ENCODE measurements at places on chromosomes 3 and 15.

DNA sequence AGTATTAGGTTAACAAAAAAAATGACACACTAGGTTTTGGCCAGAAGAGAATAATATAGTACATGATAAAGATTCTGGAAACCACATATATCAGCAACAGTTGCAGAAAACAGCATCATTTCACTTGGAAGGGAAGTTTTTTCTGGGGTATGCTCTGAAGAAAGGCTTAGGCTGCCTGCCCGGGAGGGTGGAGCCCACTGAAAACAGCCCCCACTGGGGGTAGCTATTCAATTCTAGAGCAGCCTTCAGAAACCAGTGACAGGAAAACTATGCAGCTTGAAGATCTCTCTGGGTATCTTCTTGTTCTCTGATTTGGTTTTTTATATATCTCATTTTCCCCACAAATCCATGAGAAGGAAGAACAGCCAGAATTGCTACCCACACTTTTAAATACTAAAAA is 43.2 kb downstream of the ZMAT3 start:
- no peak for DNase-seq

DNA sequence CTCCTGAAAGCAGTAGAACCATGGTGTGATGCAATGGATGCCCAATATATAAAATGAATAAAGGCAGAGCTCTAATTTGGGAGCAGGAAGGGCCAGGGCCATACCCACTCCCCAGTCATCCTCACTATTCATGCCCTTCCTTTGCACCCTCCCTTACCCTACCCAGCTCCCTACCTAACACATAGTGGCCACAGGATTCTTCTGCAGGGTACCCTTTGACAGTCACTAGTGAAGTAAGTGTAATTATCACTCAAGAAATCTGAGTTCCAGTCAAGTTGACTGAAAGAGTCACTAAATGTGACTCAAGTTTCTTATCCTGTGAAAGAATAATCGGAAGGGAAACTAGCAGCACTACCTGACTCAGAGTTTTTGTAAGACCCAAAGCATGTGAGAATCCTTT is 69.2 kb downstream of the RASA2 start:
- no peak for DNase-seq

DNA sequence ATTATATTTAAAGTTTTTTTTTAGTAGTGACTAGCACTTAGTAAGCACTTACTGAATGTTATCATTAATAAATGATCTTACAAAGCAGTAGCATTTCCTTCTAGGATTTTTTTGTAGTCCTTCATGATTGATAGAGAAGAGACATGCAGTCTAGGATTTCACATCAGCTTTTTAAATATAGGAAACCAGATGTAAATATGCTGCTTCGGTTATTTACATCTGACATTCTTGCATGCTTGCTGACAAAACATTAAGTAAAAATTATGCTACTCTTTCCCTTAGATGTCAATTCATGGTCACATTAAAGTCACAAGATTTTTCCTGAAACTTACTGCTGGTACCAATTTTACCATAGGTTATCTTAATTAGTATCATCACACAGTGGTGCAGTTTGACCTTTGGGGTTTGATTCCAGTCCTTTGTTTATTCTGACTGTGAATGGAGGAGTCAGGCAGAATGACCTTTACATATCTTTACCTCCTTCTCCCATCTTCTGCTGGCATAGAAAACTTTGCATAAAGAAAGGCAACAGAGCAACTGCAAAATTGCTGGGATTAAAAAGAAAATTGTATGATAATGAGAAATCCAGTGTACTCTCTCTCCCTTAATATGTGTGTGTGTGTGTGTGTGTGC is 286.5 kb downstream of the LPP start:
- no peak for DNase-seq

DNA sequence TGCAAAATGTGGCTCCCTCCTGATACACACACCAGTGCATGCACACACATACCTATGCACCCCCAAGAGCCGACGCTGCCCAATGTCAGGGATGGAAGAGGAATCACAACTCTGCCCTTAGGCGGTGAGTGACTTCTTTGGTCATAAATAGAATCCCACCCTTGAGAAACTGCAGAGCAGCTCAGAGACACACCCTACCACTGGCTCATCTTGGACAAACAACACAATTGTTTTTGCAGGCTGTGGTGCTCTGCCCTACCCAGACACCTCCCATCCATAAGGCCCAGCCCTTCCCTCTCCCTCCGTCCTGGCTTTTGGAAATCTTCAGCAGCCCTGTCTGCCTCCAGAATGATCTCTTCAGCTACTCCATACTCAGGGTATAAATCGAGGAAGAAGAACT is 73.8 kb upstream of the HRH1 start:
- DNase-seq: no peak

- DNase-seq: no peak
Observed at GRCh38 chr3:153972862-153973261, 148.3 kb upstream of the ARHGEF26 start.

DNA sequence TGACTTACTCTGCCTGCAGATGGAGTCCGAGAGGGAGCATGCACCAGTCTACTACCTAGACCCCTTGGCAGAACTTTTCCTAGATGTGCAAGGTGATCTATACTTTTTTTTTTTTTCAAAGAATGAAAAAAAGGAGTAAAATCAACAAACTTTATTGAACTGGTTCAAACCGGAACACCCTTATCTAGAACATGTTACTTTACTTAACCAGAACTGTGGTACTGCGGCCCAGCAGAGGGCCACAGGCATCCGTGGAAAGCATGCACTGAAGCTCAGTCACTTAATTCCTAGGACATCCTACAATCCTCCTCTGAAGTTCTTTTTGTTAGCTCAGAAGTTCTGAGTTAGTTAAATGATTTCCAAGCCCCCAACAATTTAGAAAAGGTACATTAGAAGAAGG is 21.6 kb downstream of the CHAC1 start:
- no peak for DNase-seq

DNA sequence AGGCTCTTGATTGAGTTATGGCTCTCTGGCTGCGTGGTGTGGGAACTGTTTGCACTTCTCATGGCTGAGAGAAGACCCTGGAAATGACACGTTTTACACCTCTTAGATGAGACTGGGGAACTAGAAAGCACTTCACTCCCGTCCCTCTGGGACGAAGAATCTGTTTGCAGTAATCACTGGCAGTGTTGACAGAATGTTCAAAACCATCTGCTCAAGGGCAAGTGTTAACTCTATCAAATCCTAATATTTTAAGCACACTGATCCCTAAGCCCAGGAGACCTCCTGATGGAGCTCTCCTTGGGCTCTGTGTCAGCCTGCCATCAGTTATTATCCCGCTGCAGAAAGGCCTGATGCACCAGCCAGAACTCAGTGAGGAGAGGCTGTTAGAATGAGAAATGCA is 323.8 kb upstream of the DNAJC19 start:
- no peak for DNase-seq

DNA sequence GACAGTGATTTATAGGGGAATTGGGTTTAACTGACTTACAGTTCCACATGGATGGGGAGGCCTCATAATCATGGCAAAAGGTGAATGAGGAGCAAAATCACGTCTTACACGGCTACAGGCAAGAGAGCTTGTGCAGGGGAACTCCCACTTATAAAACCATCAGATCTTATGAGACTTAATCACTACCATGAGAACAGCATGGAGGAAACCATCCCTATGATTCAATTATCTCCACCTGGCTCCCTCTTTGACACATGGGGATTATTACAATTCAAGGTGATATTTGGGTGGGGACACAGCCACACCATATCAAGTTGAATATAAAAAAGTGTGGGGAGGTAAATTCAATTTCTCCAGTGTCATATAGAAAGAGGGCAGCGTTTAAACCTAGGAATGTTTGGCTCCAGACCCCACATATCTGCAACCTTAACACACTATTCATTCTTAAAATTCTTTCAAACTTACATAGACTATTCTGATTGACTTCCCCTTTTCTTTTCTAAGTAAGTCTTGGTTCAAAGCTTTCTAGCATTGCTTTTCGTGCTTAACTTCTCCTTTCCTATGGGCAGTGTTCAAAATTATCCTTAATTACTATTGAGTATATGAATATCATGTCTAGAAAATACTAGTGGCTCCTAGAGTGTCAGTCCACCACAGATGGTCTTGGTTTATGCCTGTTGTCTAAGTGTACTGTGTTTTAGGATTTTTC is 446.7 kb upstream of the GBE1 start:
- no peak for DNase-seq

DNA sequence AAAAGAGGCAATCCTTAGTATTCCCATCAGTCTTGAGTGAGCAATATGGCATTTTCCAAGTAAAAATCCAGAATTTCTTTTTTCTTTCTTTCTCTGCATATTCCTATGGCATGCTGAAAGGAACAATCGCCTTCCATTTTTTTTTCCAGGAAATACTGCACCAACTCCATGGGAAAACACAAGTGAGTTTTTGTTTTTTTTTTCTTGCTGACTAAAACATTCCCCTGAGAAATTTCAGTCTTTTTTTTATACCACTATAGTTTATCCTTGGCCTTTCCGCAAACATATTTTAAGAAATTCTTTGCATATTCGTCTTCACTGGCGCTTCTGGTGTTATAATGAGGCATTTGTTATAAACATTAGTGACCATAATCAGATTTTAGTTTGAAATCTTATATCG is 429.6 kb upstream of the MDFIC2 start:
- DNase-seq: no peak

DNA sequence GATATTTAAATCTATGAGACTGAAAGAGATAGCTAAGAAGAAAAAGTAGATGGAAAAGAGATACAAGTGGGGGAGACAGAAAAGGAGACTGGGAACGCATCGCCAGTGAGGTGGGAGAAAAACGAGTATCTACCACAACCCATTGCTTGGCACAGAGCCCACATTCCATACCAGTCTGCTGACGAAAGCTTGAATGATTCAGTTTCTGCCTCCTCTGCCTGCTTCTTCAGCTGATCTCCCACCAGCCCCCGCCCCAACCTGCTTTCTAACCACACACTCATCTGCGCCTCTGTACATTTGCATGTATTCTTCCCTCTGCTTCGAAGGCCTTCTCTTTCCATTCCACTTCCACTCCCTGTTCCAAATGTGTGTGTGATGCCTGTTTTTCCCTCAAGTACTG is 188.1 kb downstream of the USP13 start:
- DNase-seq: no peak

DNA sequence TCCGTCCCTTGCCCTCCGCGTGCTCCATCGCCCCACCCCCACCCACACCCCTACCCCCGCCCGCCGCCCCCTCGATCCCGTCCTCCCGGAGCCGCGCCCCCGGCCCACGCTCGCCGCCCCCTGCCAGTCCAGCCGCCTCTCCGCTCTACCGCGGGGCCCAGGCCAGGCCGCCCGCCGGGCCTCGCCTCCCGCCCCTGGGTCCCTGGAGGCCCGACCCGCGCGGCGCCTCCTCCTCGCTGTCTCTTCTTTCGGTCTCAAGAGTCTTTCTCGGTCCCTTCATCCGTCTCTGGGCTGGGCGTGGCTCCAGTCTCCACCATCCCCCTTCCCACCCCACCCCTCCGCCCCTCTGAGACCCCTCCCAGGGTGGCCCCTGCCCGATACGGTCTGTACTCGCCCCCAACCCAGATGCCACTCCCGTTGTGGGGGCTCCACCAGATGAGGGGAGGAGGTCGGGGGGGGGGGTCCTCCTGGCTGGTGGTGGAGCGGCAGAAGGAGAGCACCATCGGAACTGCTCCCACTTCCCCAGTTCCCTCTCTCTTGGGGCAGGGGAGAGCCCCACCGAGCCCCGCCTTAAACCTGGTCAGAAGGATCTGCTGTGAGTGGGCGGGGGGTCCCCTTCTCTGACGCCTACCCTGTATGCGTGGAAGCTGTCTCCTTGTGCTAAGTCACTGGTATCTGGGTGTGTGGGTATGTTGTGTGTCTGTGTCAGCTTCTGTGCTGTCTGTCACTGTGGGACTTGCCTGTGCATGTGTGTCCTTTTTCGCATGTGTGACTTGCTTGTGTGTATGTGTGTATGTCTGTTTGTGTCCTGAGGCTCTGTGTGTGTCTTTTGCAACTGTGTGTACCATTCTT is 1.0 kb downstream of the PRKCD start:
- DNase-seq: no peak

GRCh38 chr3:133983126-133983525 is 46.6 kb downstream of the SLCO2A1 start:
- DNase-seq: no peak

- DNase-seq: no peak
Observed at GRCh38 chr3:156762631-156763185, 63.4 kb upstream of the LEKR1 start.

- DNase-seq: no peak
Observed at GRCh38 chr15:98150536-98150935, 190.0 kb downstream of the ARRDC4 start.

GRCh38 chr3:176274161-176274560 is 923.1 kb downstream of the TBL1XR1 start:
- no peak for DNase-seq

GRCh38 chr15:89165677-89166076 is 55.7 kb downstream of the RLBP1 start:
- DNase-seq: no peak

DNA sequence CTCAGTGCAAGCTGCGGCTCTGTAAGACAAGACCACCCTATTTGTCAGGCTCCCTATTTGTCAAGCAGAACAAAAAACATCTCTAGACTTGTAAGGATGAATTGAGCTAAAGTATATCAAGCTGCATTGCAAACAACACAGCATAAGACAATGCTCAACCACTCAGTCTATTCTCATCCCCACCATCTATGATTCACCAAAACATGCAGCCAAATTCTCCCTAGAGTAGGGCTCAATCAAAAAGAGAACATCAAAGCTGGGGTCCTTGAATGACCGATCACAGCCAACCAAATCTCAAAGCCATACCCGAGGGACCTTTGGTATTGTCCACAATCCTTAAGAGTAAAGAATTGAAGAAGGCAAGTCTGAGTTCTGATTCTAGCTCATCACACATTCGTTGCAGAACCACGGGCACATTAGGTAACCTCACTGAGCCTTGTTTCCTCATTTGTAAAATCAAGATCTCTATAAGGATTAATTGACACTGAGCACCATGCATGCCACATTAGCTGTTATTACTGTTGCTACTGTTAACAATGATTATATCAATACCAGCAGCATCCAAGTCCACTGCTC is 31.2 kb downstream of the RFTN1 start:
- DNase-seq: no peak
